Left hindlimb (tissue), 1 donor: ENCODE measurements at places on chromosomes 12 and 14.

GRCh38 chr14:101906645-101907044, 57.7 kb upstream of the DYNC1H1 start:
- no peak for DNase-seq

GRCh38 chr14:100221533-100222223, 17.3 kb upstream of the YY1 start:
- peak; percentile 42 for DNase-seq

GRCh38 chr14:20612403-20612802, 21.2 kb upstream of the RNASE12 start:
- no peak for DNase-seq

GRCh38 chr12:80401191-80401590, 42.8 kb upstream of the PTPRQ start:
- no peak for DNase-seq

GRCh38 chr12:13362260-13362841, 165.8 kb downstream of the EMP1 start:
- no peak for DNase-seq

GRCh38 chr14:92568621-92569479, 55.3 kb downstream of the RIN3 start:
- DNase-seq = peak; percentile 15

- no peak for DNase-seq
Measured at GRCh38 chr12:92257261-92257660, 111.6 kb upstream of the BTG1 start.

GRCh38 chr14:81113176-81113575, 107.6 kb downstream of the GTF2A1 start:
- no peak for DNase-seq

GRCh38 chr14:45793081-45793480, 540.1 kb upstream of the MIS18BP1 start:
- DNase-seq = no peak

GRCh38 chr12:98594050-98594835, 757 bp downstream of the SLC25A3 start:
- DNase-seq = no peak
